Fibroblast of gingiva (primary cell): ENCODE measurements at places on chromosomes 16 and 17.

DNA sequence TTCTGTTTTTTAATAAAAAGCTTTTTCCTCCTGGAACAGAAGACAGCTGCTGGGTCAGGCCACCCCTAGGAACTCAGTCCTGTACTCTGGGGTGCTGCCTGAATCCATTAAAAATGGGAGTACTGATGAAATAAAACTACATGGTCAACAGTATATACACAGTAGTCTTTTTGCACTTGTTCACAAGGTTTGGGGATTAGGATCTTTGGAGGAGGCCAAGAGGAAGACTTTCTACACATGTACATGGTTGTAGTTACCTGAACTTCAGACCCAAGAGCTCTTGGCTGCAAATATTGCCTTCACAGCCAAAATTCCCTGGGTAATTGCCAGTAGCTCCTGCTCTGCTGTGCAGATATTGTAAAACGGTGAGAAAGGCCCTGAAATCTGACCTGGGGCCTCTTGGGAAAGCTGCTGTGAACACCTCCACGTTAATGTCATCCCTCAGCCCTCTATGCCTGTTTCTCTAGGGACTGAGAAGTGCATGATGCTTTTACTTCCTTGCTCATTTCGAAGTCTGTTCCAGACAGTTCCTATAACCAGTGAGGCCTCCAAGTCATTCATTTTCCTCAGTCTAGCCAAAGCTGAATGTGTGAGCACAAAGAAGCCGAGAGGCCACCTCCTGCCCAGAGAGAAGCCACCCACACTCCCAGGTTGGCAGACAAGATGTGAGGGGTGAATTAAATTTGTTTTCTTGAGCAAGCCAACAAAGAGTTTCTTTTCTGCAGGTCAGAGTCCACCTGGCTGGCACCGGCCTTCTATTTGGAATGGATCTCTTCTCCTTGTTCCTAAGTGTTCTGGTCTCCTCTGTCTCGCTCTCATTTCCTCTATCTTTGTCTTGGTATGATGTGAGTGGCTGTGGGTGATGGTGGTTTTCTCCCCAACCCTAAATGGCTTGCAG lies 15.9 kb downstream of the ANKRD40 start:
- DNase-seq, result no peak

DNA sequence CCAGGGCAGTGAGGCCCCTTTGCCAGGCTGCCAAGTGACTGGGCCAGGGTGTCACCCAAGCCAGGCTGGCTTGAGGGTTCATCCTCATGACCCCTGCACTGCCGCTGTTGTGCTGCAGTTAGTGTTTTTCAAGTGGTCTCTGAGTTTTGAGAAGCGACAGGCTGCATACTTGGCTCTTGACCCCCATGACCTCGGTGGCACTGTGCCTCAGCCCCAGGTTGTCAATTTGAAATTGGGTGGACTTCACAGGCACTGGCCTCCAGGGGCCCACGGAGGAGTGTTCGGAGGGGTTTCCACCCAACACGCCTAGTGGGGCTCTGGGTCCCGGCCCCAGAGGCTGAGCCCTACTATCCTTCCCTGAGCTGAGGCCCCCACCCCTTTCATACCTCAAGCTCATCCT lies 42.7 kb downstream of the DHRS7B start:
- no peak for DNase-seq

GRCh38 chr17:41442739-41443138 lies 2.0 kb upstream of the KRT38 start:
- peak; percentile 85 for DNase-seq

DNA sequence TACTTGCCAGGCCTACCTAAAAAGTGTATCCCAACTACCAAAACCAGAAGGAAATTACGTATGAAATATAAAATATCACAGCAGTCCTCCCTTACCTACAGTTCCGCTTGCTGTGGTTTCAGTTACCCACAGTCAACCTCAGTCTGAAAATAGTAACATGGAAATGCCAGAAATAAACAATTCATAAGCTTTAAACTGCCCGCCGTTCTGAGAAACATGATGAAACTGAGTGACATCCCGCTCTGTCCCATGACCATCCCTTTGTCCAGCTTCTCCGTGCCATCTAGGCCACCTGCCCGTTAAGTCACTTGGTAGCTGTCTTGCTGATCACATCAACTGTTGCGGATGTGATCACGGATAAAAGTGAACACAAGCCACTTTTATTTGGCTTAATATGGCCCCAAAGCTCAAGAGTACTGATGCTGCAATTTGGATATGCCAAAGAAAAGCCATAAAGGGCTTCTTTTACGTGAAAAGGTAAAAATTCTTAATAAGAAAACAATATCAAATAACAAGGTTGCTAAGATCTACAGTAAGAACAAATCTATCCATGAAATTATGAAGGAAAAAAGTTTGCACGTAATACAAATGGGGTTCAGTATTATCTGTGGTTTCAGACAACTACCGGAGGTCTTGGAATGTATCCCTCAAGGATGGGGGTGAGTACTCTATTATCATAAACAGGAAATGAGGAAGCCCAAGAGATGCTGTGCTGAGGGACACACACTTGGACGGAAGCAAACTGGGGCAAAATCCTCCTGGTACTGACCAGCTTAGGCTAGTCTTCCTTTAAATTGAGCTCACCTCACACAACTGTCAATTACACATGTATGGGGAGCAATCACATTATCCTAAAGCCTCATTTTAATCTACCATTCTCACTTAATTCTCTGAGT lies 8.2 kb downstream of the USP22 start:
- no peak for DNase-seq

GRCh38 chr17:58339755-58340404 lies 11.3 kb upstream of the TSPOAP1 start:
- no peak for DNase-seq

- no peak for DNase-seq
These were observed 99.7 kb upstream of the RBL2 start for GRCh38 chr16:53334581-53334980.

- no peak for DNase-seq
These were observed 22.2 kb upstream of the ADCY7 start for GRCh38 chr16:50244140-50244503.

GRCh38 chr17:60134396-60135150 lies 15.2 kb upstream of the CA4 start:
- peak; percentile 14 for DNase-seq

GRCh38 chr16:24748242-24748641 lies 18.8 kb downstream of the TNRC6A start:
- DNase-seq, result peak; percentile 85

GRCh38 chr17:64004903-64005733 lies 7.0 kb downstream of the PRR29 start:
- DNase-seq, result no peak

DNA sequence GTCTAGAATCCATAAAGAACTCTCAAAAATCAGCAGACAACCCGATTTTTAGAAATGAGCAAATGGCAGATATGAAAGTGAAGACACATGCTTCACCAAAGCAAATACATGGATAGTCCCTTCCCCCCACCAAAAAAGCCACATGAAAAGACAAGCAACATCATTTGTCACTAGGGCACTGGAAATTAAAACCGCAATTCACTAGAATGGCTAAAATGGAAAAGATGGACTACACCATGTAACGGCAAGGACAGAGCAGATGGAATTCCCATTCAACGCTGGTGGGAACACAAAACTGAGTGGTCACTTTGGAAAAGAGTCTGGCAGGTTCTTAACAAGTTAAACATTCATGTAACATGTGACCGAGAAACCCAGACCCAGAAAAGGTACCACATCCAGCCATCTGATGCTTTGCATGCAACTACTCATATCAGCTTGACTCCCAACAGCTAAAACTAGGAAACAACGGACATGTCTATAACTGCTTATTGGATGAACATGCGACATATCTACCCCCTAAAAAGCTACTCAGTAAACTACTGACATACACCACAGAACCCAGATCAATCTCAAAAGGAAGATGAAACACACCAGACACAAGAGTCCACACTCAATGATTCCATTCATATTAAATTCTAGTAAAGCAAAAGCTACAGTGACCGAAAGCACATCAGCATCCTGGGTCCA lies 132.6 kb downstream of the ZNF778 start:
- no peak for DNase-seq

- DNase-seq, result peak; percentile 94
These were observed 57.5 kb downstream of the CYB5B start for GRCh38 chr16:69481901-69482341.

DNA sequence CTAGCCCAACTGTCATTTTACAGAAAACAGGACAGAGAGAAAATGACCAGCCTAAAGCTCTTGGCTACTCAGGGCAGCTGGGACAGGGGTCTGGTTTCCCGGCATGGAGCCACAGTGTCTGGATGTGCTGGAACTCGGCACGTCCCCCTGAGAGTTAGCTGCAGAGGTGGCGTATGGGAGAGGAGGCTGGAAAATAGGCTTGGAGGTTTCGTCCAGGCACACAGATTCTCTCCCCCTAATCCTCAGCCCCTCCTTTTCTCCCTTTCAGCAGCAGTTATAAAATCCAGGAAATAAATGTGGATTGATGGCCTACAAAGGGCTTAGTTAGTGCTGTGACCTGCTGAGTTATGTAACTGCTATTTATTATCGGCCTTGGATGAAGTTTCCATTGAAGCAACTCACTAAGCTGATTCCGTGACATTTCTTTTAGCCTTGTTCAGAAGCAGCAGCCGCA lies 89.5 kb upstream of the TOB1 start:
- no peak for DNase-seq

DNA sequence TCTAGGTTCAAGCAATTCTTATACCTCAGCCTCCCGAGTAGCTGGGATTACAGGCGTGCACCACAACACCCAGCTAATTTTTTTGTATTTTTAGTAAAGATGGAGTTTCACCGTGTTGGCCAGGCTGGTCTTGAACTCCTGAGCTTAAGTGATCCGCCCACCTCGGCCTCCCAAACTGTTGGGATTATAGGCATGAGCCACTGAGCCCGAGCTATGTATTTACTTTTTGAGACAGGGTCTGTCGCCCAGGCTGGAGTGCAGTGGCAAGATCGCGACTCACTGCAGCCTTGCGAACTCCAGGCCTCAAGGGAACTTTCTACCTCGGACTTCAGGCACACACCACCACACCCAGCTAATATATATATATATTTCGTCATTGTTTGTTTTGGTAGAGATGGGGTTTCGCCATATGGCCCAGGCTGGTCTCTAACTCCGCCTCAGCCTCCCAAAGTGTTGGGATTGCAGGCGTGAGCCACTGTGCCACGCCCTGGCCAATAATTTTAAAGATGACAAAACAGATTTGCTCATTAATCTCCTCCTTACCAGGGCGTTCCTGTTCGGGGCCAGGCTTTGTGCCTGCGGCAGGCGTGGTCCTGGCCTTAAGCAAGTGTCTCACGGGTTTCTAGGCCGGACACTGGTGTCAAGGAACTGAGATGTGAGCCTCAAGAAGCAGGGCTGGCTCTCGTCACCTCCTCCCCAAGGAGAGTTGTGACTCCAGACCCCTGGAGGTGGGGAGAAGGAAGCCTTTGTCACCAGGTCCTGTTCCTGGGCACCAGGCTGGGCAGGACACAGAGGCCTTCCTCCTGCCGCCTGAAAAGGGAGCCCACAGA lies 4.3 kb upstream of the NPW start:
- peak; percentile 76 for DNase-seq

DNA sequence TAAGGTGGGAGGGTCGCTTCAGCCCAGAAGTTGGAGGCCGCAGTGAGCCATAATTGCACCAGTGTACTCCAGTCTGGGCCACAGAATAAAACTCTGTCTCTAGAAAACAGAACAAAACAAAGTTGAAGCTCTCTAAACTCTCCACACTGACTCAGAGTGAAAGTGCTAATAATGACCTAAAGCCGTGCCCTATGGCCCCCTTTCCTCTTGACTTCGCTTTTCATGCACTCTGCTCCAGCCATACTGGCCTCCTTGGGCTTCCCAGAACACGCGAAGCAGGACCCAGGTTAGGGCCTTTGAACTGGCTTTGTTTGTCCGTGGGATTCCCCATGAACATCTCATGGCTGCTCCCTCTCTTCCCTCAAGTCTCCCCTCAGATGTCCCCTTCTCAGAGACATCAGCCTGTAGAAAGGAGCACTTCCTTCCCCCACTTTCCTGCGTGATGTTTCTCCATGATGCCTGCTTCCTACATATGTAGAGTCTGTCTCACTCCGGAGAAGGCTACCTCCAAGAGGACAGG lies 18.6 kb upstream of the SPN start:
- DNase-seq, result no peak

GRCh38 chr17:2011411-2012371 lies 13.4 kb downstream of the RTN4RL1 start:
- DNase-seq, result peak; percentile 96

GRCh38 chr17:58504826-58505351 lies 9.5 kb downstream of the MTMR4 start:
- DNase-seq, result no peak

- no peak for DNase-seq
These were observed 21.2 kb upstream of the HAS3 start for GRCh38 chr16:69084289-69084688.

- peak; percentile 14 for DNase-seq
These were observed 902 bp downstream of the ARHGAP27 start for GRCh38 chr17:45431531-45432404.
